T-helper 9 cell (primary cell): ENCODE measurements at places on chromosomes 7 and 10.

DNA sequence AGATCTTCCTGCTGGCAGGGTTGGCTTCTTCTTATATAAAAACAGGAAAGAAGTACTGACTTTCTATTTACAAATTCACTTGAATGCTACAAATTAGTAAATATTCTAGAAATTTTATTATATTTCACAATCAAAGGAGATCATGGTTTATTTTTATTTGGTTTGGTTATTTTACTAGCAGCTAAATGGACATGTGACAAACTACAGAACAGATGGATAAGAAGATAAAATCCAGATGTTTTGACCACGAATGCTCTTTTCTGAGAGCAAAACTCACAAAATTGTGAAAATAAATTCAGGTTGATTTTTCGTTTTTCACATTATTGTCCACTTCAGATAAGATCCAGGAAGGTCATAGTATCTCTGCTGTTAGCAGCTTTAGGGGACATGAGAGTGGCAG, 55.4 kb downstream of the CACNA2D1 start:
- DNase-seq, result no peak

- no peak for DNase-seq
These were observed 438.5 kb downstream of the GRID1 start for GRCh38 chr10:85927952-85928665.

DNA sequence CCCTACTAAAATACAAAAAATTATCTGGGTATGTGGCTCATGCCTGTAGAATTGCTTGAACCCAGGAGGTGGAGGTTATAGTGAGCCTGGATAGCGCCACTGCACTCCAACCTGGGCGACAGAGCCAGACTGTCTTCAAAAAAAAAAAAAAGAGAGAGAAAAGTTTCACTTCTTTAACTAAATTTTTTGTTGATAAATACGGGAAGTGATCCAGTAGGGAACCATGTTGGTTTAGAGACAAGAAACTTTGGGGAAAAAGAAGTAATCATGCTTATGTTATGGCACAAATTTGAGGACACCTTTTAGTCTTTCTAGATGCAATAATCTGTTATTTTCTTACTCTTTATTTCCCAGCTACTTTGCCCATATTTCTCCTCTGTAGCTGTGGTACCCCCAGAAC, 309.7 kb downstream of the TYW1 start:
- no peak for DNase-seq

- no peak for DNase-seq
These were observed 727.3 kb downstream of the AUTS2 start for GRCh38 chr7:70325509-70326101.

- DNase-seq, result no peak
These were observed 83.1 kb downstream of the HIBADH start for GRCh38 chr7:27579565-27579964.

DNA sequence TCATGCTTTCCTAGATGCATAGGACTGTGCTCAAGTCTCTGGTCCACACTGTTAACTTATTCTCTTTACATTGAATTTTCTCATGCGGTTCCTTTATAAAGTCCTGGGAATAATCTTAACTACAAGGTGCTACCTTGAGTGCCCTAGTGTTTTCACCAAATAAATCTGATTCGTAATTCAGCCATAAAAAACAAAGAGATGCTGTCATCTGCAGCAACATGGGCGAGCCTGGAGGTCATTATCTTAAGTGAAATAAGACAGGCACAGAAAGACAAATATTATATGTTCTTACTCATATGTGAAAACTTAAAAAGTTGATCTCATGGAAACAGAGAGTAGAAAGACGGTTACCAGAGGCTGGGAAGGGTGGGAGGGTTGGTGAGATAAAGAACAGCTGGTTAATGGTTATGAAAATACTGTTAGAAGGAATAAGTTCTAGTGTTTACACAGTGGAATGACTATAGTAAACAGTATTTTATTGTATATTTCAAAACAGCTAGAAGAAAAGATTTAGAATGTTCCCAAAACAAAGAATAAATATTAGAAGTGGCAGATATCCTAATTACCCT, 38.3 kb downstream of the NT5C3A start:
- DNase-seq, result no peak

- DNase-seq, result no peak
These were observed 78.2 kb downstream of the VPS50 start for GRCh38 chr7:93310346-93310745.
